ENCODE measurements at places on chromosomes 3 and 15.

DNA sequence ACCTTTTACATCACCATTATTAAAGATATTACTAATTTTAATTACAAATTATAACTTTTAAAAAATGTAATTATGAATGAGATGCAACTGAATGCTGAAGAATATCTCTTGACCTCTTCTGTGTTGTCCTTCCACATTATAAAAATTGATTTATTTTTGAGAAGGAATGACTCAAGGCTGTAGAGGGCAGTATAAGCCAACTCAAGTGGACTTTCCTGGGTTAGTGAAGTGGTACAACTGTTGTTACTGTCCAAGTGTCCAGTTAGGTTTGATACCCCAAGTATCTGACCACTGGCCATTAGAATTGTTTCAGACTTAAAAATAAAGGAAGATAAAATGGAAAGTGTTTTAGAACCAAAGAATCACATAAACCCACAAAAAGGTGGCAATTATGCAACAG, 51.9 kb downstream of the BBX start:
- DNase-seq: no peak

- DNase-seq: no peak
Observed at GRCh38 chr3:121869736-121870135, 24.5 kb upstream of the SLC15A2 start.

DNA sequence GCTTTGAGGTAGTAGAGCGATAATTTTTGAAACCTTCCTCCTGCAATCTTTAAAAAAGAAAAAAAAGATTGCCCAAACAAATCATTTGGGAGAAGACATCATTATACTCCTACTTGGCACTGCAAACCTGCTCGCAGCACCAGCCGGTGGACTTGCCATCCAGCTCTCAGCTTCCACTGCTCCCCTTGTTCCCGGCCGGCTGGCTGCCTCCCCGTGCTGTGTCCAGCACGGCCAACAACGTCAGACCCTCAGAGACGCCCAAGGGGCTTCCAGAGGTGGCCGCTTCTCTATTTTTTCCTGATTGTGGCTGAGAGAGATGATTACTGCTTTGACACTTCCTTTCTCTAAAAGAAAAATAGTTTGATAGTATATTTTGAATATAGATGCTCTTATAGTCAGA, 3.0 kb upstream of the BFSP2 start:
- no peak for DNase-seq

GRCh38 chr15:63973212-63974009, 72.9 kb downstream of the DAPK2 start:
- DNase-seq: no peak

GRCh38 chr3:191235331-191236314, 36.6 kb downstream of the OSTN start:
- no peak for DNase-seq

- no peak for DNase-seq
Observed at GRCh38 chr3:127787571-127788365, 34.5 kb downstream of the MGLL start.

- no peak for DNase-seq
Observed at GRCh38 chr15:57626713-57627440, 35.2 kb downstream of the MYZAP start.

GRCh38 chr15:39251413-39252133, 329.3 kb upstream of the THBS1 start:
- DNase-seq: no peak

- DNase-seq: no peak
Observed at GRCh38 chr3:66602691-66603090, 101.9 kb upstream of the LRIG1 start.

GRCh38 chr3:141686466-141687291, 51.4 kb upstream of the RNF7 start:
- no peak for DNase-seq

GRCh38 chr3:72694398-72694797, 153.8 kb downstream of the SHQ1 start:
- no peak for DNase-seq

DNA sequence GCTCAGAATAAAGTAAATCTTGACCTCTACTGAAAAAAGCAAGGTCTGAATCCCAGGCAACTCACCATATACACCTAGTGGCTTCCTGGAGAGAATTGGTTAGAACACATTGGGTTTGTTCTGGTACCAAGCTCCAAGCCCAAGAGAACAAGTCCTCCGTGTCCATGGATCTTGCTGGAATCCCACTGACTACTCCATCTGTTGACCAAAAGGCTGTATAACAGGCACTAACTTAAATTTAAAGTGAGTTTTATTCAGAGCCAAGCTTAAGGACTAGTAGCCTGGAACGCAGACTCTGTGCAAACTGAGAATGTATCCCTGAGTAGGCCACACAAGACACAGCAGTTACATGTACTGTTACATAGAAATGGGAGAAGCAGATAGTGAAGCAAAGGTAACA, 342.1 kb upstream of the LRRC3B start:
- DNase-seq: no peak

DNA sequence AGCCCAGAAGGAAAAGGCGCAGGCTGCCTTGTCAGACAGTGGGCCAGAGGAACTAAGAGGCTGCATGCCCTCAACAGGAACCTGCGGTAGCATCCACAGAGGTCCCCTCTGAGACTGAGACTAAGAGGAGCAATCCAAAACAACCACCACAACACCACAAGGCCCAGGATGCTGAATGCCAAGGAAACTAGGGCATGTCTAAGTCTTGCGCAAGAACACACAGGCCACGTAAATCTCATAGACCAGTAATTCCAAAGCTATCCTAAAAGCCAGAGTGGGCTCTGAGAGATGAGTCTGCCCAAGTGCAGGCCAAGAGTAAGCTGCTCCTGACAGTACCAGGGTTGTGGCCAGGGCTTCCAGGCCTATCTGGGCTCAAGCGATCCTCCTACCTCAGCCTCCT, 12.9 kb downstream of the MON1A start:
- no peak for DNase-seq

Data from activated CD4-positive, alpha-beta T cell treated with anti-CD3 and anti-CD28 coated beads, Interleukin-2, amount 50 U/mL, for 1 hour (primary cell).